Germinal center (tissue), 1 donor: ENCODE measurements at places on chromosomes 5 and 9.

DNA sequence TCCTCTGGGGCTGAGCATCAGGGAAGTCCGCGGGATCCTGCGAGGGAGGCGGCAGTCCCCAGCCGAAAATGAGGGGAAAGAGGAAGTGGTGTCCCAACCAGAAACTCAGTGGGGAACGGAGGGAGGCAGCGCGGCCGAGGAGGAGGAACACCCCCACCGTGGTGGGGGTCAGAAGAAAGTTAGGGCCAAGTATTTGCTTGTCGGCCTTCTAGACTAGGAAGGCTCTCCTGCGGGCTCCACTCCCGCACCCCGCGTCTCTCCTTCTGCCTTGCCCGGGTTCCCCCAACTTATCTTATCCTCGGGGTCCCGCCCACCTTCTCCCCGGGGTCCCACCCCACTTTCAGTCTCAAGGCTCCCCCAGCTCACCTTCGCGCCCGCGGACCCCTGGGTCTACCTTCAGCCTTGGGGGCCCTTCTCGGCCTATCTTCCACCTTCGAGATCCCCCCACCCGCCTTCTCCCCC lies 557 bp upstream of the PHF2 start:
- DNase-seq: peak; percentile 66

GRCh38 chr5:105587963-105588662 lies 2025.5 kb upstream of the NUDT12 start:
- no peak for DNase-seq

- no peak for DNase-seq
Measured at GRCh38 chr9:137482094-137482781, 23.1 kb upstream of the NSMF start.

DNA sequence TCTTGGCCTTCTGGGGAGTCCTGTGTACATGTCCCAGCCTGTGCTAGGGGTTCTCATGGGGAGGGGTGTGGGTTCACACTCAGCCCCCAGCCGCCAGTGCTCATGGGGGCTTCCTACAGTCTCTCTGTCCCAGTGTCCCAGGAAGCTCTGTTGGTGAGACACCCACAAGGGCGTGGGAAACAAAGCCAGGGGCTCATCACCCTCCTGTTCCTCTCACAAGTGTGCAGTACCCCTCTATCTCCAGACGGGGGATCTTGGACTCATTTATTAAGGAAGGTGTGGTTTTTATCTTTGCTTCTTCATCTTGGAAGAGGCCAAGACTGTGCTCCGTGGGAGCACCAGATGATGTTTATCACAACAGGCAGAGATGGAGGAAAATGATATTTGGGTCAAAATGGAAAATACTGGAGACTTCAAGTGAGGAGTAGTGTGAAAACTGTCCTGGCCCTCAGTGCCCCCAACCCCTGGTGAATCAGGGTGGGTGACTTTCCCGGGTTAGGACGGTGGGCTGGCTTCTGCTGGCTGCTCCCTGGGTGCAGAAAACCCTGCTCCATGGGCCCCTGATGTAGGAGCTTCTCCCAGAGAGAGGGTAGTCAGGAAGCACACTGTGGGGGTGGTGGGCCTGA lies 15.2 kb downstream of the TMEM171 start:
- peak; percentile 35 for DNase-seq

GRCh38 chr5:90553711-90554110 lies 4.9 kb upstream of the ADGRV1 start:
- DNase-seq: no peak

DNA sequence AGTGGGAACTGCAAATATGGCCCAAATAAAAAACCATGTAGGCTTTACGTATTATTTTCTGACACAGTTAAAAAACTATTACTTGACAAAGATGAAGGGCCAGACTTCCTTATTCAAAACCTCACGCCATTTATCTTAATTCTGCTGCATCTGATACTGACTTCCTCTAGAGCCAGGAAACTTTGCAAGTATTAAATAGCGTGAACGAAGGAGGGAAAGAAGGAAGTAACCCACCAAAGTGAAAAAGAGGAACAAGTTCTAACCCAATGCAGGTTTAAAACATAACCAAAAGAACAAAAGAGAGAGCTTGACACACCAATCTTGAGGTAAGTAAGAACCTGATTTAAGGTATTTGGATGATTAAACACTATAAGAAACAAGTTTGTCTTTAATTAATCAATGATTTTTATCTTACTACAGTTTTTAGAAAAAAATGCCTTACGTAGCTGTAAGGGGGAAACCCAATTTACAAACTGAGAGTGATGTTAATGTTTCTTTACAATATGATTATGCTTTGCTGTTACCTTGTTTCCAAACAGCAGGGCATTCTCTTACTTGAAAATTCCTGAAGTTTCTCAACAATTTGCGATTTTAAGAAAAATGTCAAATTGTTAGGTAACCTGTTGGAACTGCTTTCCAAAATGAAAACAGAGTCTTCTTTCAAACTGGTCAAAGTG lies at the start of gene GAPT:
Gene GAPT (plus strand): TSS at position 220 of the 677 bp plus-strand sequence. CDS start 3,102 bp downstream, outside the sequence.
- DNase-seq: peak; percentile 64

- no peak for DNase-seq
Measured at GRCh38 chr5:168216989-168217388, 74.5 kb upstream of the WWC1 start.

DNA sequence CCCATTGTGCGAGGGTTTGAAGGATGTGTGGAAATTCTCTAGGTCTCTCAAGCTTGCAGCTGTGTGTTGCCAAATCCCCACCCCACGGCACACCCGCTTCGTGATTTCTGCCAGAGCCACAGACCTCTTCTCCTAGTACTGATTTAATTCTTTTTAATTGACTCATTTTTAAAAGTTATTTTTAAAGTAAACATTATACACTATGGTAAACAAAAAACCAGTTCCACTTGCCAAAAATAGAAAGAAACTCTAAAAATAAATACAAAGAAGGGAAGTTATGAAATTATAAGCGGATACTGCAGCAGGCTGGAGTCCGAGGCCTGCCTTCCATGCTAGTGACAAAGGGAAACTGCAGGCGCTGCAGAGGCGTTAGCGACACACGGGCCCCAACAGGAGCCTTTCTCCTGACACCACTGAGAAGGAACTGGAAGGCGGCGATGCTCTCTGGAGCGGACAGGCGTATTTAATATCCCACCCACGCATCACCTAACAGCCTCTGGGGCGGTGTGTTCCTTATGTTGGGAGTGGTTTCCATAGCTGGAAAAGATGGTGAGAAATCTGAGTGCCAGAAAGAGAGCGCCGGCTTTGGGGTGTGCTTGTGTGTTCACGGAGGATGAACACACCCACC lies 122.5 kb downstream of the COL23A1 start:
- DNase-seq: no peak

- DNase-seq: no peak
Measured at GRCh38 chr5:66498791-66499207, 97.4 kb upstream of the MAST4 start.

DNA sequence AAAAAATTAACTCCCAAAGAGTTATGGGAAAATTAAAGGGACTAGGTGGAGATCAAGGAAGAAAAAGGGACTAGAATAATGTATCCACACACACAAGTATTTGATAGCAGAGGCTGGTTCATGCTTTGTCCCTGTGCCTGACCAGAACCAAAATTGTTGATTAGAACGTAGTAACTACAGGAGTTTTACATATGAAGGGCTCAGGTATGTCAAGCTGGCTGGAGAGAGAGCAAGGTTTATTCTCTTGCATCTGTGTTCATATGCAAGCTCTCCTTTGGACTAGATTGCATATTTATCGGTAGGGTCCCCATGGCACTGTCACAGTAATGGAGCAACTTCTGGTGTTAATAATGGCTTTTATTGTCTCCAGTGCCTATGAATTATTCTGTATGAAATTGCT lies 239.9 kb upstream of the TRPM3 start:
- DNase-seq: no peak

- no peak for DNase-seq
Measured at GRCh38 chr9:21336457-21336856, 1.3 kb upstream of the KLHL9 start.

DNA sequence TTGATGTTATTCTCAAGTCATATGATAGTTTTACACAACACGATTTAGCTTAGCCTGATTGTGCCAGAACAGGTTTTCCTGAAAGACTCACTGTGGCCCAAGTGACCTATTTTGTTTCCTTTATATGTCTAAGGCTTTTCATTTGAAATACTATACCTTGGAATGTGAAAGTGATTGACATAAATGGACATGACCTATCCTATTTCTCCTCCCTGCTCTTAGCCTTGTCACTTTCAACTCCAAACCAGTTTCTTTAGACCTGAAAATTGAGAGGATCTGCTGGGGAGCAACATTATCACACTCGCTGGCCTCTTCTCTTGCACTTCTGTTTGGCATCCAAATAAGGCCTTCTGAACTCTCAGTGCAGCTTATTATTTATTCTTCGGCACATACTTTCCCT lies 496.8 kb downstream of the MAT2B start:
- no peak for DNase-seq

GRCh38 chr5:122941737-122942136 lies 94.8 kb downstream of the PPIC start:
- no peak for DNase-seq

DNA sequence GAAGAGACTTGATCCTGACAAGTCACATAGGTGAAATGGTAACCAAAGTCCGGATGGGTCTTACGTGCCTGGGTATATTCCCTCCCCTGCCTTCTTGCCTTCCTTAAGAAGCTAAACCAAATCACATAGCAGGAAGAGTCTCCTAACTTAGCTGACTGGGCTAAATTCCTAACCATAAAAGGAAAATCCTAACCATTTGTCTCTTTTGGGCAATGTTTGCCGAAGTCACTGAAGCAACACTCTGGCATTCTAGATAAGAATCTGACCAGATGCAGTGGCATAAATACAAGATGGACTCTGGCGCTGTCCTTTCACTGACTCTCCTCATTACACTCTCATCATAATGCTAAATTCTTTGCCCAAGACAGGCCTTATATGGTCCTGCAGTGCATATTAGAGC lies 625.5 kb upstream of the RORB start:
- no peak for DNase-seq
